ENCODE measurements at places on chromosomes 11 and 22.
A peak's percentile ranks its signal among the peaks of the same experiment; 100 is the strongest.

DNA sequence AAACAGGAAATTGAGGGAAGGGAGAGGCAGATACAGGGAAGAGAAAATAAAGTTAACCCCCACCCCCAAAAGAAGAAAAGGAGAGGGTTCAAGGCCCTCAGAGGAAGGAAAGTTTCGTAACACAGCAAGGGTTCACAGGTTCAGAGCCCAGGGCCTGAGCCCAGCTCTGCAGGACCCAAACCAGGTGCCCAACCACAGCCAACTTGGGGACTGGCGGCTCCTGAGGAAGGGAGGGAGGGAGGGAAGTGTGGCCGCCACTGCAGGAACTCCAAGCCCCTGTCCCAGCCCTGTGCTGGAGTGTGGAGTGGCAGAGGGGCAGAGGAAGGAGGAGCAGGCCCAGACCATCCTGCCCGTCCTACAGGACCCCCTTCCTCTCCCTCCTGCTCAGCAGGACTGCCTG, 59.2 kb downstream of the ELFN2 start:
- no peak for DNase-seq

GRCh38 chr11:114796954-114797721, 118.8 kb downstream of the NXPE2 start:
- no peak for DNase-seq

DNA sequence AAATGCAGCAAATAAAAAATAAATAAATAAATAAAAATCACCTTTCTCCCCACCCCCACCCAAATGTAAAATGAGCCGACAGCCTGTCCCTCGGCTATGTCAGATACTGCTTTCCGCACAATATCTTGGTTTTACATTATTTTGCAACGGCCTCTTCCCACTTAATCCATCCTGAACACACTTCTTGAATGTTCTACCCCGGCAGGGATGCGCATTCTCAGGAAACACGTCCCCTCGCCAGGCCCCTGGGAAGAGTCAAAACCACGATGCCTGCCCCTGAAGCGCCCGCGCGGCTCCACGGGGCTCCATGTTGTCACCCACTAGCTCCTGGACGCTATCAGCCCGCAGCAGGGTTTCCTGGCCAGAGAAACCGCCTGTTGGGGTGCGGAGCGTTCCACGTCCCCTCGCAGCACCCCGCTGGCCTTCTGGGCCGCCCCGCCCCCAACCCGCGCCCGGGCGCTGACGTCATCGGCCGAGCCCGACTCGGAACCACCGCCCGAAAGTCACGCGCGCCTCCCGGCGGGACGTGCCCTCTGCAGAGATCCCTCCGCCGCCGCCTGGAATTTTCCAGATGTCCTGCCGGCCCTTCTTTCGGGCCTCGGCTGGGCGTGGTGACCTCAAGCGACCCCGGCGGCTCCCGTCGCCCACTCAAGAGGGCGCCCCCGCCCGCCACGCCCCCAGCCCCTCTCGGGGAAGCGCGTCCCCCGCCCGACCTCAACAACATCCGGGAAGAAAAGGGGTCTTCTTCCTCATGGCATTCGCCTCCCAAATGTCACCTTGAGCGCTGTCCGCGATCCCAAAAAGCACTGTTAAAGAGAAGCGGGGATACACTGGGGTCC, 585 bp upstream of the NEAT1 start:
- DNase-seq, result peak; percentile 65

GRCh38 chr11:1814691-1815090, 20.1 kb upstream of the SYT8 start:
- no peak for DNase-seq

DNA sequence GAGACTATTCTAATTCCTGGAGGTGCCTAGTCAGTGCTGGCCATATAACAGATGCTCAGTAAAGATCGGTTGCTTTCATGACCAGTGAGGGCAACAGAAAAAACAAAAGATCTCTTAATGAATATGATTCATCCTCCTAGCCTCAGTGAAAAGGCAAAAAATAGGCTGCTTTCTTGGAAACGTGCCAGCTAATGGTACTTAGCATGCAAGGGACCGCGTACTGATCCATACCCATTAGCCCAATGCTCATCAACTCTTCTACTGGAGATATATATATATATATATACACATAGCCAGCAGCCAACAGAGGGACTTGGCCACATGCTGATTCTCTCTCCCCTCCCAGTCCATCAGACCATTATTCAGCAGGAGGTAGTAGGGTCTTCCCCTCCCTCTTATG, 320.4 kb downstream of the KIRREL3 start:
- DNase-seq, result no peak

DNA sequence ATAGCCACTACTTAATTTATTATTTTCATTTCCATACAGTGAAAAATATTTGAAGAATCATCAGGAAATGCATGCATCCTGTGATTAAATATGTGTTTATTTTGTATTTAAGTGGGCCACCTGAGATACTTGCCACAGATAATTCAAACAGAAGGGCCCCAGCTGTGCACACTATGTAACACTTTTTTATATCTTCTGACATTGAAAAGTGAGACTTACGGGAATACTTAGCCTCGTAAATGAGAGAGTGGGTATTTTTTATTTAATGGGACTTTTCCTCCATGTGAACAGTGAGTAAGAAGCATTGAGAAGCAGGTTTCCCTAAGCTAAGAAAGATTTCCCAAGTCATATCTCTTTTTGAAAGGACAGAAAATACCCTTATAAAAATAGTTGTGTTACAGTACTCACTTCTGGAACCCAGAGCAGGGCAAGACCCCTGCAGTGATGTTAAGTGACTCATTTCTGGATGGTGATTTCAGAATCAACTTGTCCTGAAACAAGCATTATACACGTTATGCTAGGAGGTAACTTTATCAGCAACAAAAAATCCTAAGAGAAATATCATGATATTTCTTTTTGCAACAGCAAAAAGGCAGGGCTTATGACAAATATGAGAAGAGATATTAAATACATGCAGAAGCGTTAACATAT, 478.1 kb upstream of the CHORDC1 start:
- DNase-seq, result no peak
